ENCODE measurements at places on chromosomes 2 and 18. TPM values are rescaled to one million over a fixed set of nuclear protein-coding genes. Genes with fewer than 3 reads are reported as not detected.

GRCh38 chr2:205723179-205723578 lies 40.9 kb downstream of the NRP2 start:
- DNase-seq: no peak

The ANKRD53 gene
- not detected for total RNA-seq

The STEAP3 gene
- 11.1 TPM for total RNA-seq

GRCh38 chr2:118773826-118774225 lies 73.6 kb downstream of the EN1 start:
- DNase-seq: no peak

DNA sequence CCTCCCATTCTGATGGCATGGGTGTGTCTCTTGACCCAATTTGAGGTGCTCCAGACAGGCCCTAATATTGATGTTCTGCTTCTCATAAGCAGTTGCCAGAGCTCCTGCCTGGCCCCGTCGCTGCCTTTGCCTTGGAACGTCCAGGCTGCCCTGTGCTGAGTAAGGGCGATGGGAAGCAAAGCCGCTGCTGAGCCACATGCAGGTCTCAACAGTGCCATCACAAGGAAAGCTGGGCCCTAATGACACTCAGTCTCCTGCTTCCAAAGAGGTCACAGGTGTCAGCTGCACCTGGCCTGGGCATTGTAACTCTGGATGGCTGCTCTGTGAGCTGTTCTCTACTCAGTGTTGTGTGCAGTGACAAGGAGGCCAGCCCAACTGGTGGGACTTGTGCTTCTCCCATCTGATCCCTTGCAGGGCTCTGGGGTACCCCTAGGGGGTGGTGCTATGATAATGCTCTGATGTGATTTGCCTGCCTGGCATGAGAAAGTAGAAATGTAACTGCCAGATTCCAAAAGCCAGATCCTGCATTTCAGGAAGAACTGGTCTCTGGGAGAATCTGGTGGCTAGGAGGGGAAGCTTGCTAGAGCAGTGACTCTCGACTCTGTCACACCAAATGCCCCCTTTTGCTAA lies 8.7 kb downstream of the TTC39C start:
- DNase-seq: no peak

DNA sequence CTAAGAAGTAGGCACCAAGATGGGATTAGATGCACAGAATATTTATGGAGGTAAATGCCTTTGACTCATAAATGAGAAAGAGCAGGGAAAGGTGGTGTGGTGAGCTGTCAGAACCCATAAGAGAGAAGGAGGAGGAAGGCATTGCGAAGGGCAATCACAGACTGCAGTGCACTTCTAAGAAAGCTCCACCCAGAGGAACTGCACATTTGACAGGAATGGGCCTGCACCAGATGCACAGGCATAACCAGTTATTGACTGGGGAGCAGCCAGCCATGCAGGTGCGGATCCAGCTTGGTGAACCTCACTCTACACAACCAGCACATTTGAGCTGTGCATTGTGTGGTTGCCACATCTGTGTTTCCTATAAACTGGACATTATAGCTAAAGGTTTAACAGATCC lies 62.2 kb upstream of the L3MBTL4 start:
- DNase-seq: no peak

The IL1RN gene
- total RNA-seq: not detected

DNA sequence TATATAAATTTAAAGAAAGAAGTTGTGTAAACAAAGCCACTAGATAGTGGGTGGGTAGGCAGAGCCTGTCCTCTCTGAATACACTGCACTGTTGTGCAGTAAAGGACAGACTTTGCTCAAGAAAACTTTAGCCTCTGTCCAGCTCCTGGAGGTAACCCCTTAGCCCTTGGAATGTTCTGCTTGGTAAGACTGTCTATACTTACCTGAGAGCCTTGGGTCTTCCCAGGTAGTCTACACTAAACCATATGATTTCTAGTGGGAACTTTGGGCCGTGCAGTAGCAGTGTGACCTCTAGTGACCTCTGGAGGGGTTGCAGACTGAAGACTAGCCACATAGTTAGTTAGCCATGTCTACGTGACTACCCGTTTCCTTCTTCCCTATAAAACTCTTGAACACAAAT lies 678.3 kb upstream of the NRXN1 start:
- DNase-seq: no peak

The IRS1 gene
- 10.4 TPM for total RNA-seq

GRCh38 chr18:55247032-55247431 lies 287.8 kb upstream of the CCDC68 start:
- DNase-seq: no peak

DNA sequence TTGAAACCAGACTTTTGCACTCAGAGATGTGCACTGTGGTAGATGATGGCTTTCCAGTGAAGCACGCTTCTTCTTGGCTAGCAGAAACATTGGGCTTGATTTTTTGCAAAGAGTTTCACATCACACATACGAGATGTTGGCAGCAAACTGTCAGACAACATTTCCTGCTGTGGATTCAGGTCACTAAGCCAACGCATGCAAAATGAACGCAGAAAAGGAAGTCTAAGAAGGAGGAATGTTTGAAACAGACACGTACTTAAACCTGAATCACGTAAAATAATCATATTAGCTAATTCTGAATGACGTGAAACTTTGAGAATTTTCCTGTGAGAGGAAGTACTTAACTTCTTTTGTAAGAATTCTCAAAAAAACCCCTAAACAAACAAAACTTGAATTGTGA lies 88.1 kb downstream of the EPB41L3 start:
- DNase-seq: peak; percentile 94

The PLEK gene
- not detected for total RNA-seq

DNA sequence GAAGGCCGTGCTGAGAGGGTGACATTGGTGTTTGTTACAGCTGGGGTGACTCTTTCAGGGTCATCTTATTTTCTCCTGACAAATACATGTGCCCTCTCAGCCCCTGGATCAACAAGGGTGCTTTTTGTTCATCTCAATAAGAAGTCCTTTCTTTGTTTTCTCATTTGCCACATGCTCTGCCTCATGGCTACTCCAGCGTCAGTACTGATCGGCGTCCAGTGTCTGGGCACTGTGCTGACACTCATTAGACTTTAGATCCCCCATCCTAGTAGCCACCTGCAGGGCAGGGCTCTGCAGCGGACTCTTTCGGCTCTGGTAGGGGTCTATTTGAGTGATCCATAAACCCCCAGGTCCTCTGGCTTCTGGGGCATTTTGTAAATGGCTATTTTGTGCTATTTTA lies 38.4 kb downstream of the NPPC start:
- no peak for DNase-seq

DNA sequence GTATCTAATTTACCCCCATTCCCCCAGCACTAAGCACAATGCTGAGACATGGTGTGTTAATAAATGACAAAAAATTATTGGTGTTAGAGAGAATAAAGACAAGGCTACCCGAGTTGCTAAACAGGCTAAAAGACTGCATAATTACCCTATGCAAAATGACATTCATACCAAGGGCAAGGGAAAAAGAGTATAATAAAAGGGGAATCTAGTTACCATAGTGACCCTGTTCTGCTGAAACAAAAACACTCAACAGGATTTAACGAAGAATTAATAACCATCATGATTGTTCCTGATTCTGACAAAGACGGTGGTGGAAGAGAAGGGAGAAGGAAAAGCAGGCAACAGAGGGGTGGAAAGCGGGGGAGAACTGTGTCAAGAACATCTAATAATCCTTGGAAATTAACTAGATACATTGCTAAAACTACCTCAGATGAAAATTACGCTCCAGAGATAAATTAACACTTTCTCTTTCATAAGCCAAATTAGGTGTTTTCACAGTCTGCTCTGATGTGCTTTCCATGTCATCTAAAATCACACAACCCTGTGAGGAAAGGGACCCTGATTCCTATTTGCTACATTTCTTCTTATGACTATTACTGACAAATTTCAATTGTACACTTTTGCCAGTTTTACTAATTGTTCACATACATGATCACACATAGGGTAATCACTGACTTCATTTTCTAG lies 25.5 kb downstream of the TTR start:
- no peak for DNase-seq

The NETO1 gene
- total RNA-seq: not detected

DNA sequence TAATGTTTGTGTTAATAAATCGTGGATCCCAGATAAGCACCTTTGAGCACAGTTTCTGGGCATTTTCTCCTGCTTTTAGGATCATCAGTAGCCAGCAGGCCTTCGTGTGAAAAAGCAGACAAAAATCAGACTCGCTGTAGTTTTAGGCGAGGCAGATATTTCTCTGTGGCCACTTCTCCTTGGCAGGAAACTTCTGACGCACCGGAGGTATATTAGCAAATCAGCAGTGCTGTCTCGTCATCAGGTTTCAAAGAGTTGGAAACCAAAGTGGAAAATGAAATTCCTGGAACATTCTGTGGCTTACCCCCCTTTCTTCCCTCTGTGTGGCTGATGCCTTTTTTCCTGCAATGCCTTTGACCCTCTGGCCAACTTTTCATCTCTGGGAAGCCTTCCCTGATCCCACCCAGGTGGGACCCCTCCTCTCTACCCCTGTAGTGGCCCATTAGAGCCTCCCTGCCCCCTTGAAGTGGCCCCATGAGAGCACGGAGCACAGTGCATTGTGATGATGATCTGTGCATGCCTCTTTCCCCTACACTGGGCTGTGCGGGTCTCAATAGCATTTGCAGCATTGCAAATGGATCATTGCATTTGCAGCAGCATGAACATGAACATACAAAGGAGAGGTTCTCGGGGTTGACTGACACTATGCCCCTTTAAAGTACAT lies 93.3 kb downstream of the RNF144A start:
- DNase-seq: no peak

- DNase-seq: no peak
Observed at GRCh38 chr2:162382278-162382677, 38.3 kb downstream of the GCA start.

DNA sequence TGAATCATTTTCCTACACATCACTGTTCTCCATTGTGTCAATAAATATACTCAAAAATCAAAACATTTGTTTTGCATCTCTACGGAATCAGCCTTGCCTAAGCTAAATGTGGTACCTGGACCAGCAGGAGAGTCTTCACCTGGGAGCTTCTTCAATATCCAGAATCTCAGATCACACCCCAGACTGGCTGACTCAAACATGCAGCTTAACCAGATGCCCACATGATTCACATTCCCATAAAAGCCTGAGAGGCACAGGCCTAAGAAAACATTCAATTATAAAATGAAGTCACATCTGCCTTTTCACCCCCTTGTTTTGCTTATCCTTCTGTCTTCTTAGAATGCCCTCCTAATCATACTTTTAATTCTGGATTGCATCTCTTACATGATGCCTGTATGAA lies 1045.5 kb upstream of the NXPH2 start:
- no peak for DNase-seq

The ASB18 gene
- not detected for total RNA-seq

- DNase-seq: no peak
Observed at GRCh38 chr2:201139836-201140604, 24.1 kb downstream of the CFLAR start.

GRCh38 chr2:235520787-235521186 lies 26.9 kb downstream of the AGAP1 start:
- DNase-seq: no peak

GRCh38 chr2:119671016-119671415 lies 8.0 kb upstream of the TMEM177 start:
- DNase-seq: no peak

DNA sequence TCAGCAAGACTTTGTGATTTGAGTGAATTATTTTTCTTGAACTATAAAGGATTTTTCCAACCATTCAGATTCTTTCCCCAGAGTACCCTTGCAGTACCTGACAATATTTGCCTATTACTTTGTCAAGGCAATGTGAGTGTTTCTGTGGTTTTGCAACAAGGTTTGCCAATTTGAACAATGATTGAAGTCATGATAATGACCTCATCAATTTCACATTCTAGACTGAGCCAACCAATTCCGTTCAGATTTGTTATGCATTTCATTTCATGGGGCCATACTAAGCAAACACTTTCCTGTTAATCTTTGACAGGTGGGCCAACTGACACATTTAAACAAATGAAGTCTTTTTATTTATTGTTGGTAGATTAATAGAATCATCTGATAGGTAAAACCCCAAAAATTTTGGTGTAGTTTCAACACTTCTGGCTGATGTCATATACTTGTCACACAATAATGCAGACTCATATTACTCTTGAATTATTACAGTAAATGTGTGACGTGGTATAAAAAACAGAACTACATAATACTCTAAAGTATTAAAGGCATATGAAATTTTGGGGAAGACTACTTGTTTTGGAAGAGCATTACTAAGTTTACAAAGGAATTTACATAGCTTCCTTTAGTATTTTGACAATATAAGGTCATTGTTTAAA lies 526.4 kb downstream of the DPP10 start:
- no peak for DNase-seq

The TPRKB gene
- 92.3 TPM for total RNA-seq

GRCh38 chr18:5998166-5998881 lies 103.0 kb upstream of the TMEM200C start:
- DNase-seq: no peak

The RAB6C gene
- total RNA-seq: not detected

DNA sequence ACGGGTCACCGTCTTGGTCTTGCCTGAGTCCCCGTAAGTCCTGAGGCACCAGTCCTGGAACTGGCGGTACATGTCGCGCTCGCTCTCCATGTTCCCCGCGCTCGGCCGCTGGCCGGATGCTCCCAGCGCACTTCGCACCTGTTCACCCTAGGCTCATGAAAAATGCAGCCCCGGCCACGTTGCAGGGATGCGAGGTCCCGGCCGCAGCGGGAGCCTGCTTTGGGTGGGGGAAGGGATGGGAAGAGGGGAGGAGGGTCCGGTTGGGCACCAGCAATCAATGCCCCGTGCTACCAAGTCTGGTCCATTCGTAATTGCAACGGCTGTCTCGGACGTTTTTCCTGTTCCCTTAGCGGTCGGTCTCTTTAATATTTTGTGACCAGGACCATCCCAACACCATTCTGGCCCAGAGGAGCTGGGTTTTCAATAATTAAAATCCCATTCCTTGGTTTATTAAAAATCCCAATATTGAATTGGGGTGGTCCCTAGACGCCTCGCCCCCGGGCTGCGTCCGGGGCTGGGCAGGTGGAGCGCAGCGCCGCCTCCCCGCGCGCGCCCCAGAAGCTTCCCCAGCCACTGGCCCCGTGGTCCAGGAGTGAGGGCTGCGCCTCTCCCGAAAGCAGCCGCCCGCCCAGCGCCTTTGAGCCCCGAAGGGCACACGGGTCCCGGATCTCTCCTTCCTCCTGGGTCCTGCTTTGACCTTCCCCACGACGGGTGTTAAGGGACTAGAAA lies 1.4 kb downstream of the NOL4 start:
- DNase-seq: no peak

DNA sequence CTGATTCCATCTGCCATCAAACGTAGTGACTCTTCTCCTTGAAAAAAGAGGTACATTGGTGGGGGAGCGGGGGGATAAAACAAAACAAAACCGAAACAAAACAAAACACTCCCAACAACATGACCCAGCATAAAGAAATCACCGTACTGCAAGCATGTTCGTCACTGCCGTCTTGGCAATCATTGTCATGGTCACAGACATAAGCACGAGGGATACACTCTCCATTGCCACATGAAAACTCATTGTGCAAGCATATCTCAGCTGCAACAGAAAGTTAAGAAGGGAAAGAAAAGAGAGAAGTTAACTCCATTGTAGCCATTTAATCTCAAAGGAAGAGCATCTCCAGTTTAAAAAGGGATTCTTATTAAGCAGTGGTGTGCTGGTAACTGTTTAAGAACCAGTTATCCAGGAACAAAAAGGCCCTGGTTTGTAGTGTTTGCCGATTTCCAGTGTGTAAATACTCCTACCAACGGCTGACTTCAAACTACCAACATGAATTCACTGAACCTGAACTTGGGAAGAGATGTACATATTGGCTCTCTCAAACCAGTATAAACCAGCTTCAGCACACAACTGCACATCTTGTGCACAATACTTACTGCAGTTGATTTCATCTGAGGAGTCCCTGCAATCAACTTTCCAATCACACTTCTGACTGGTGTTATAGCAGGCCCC lies 68.2 kb downstream of the LRP2 start:
- no peak for DNase-seq

The OSBPL6 gene
- total RNA-seq: 11.9 TPM
